Nucleus accumbens (tissue), 56 donors: ENCODE measurements at places on chromosomes 12 and 14.

GRCh38 chr14:100076606-100077005 lies 11.4 kb downstream of the EVL start:
- DNase-seq, result no peak

DNA sequence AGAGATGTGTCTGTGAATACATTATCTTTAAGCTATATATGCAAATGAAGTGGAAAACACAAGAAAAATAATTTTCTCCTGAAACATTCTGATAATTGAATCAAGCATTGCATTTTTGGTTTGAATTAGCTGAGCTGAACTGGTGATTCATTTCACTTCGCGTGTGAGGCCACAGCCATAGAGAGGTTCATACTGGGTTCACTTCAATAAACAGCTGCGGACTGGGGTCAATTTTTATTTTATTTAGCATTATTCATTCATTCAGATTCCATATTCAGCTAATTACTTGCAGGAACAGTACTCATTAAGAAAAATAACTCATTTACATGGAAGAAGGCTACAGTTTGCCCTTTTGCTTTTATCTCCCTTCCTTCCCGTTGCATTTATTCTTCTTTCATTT lies 195.2 kb upstream of the LRIG3 start:
- no peak for DNase-seq

DNA sequence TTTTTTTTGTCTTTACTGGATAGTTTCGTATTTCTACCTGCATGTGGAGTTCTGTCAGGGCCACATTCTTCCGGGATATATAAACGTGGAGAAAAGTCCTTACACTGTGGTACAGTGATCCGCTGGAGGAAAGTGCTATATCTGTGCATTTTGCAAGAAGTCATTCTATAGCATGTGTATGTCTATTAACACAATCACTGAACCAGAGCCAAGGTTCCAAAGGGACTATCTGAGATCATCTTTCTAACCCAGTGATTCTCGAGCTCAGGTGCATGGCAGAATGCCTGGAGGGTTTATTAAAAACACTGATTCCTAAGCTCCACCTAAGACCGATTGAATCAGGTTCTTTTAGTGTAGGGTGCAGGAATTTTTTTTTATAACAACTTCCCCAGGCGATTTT lies 354.0 kb downstream of the NRXN3 start:
- DNase-seq, result no peak

DNA sequence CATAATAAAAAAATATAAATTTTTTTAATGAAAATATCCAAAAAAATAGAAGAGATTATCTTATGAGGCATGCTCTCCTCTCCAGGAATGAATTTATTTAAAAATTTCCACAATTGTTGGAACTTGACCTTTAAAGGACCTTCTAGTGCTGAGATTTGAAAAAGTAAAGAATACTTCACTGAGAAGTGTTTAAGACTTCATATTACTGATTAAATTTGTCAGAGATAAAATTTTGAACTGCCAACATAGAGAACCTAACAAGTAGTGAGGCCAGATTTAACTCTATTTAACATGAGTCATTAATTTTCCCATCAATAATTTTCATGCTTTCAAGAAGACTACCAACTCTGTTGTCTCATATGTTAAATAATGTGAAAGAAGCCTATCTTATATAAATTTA lies 14.5 kb downstream of the CAPRIN2 start:
- DNase-seq, result no peak

- DNase-seq, result no peak
Measured at GRCh38 chr14:79337761-79338160, 873.5 kb downstream of the DIO2 start.
